ENCODE measurements at places on chromosomes 13 and 19. TPM values are rescaled to one million over a fixed set of nuclear protein-coding genes. Genes with fewer than 3 reads are reported as not detected.

- no peak for DNase-seq
Observed at GRCh38 chr13:59689057-59689456, 474.7 kb downstream of the DIAPH3 start.

- DNase-seq: no peak
Observed at GRCh38 chr13:46124967-46125933, 20.4 kb upstream of the CPB2 start.

ZGLP1 gene
- 4.4 TPM for total RNA-seq

NLRP9 gene
- not detected for total RNA-seq

- no peak for DNase-seq
Observed at GRCh38 chr13:101838323-101838722, 385.8 kb downstream of the ITGBL1 start.

DNA sequence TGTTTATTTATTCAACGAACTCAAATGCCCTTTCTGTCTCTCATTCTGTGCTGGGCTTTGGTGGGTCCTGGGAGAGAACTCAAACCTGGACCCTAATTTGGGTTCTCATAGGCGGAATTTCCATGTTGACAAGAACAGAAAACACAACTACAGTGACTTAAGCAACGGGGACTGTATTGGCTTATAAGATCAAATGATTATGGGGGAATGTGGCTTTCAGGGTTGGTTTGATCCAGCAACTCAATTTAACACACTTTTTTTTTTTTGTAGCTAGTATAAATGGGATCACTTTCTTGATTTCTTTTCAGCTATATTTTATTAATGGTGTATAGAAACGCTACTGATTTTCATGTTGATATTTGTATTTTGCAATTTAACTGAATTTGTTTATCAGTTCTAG is 9.9 kb downstream of the FCHO1 start:
- no peak for DNase-seq

- no peak for DNase-seq
Observed at GRCh38 chr19:7471696-7472615, 16.9 kb downstream of the PEX11G start.

CEACAM3 gene
- 0.64 TPM for total RNA-seq

DNA sequence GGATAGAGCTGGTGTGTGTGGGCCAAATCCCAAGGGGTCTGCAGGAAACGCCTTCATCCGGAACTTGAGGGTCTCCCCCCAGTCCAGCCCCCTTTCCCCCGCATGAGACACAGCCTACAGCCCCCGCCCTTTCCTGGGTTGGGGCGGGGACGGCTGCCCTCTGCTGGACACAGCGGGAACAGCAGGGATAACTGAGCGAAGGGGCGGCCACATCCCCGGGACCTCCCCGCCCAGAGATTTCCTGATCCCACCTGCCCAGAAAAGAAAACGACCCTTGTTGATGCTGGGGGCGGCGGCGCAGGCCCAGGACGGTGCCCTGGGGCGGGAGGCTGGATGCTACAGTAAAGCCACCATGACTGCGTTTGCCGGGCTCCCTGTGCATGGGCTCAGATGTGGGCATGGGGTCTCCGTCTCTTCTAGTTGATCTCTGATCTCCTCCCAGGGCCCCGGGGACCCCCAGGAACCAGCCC is 14.2 kb downstream of the ONECUT3 start:
- no peak for DNase-seq
